ENCODE measurements at places on chromosomes 6 and 20.

- DNase-seq = no peak
Observed at GRCh38 chr6:134359302-134359701, 41.4 kb upstream of the SGK1 start.

DNA sequence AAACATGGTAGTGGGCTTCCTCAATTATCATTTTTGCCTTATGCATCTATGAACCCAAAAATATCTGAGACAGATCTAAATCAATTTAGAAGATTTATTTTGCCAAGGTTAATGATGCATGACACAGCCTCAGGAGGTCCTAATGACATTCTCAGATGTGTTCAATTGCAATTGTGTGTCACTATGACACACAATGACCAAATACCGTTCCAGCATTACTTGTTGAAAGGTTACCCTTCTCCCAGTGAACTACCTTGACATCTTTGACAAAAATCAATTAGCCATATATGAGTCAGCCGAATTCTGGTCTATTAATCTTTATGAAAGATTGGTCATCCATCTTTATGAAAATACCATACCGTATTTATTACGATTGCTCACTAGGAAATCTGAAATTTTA is 592.5 kb upstream of the GJE1 start:
- no peak for DNase-seq

GRCh38 chr6:166515072-166515810 is 71.2 kb downstream of the RAMACL start:
- no peak for DNase-seq

DNA sequence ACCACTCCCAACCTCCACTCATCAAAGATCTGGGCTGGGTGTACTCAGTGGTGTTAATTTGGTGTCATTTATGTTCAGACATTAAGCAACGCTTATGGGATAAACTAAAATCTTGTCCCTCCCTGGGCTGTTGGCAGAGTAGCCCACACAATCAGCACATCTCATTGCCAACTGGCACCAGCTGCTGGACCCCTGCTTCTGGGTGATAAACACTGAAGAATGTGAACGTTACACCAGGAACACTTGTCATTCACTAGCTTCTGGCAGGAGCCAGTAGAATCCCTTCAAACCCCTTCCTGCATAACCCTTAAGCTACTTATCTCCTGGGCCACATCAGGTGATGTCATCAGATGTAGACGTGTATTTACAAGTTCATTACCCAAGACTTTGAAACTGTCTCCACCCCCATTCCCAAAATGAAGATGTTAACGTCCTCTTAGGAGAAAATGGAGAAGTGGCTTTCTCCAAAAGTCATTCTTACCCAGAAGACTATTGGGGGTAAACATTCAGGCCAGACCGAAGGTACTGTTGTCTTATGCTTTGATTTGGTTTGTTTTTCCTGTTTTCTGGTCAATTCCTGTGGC is 107.8 kb upstream of the CD93 start:
- DNase-seq = no peak

- DNase-seq = no peak
Observed at GRCh38 chr6:89494131-89494793, 61.3 kb downstream of the ANKRD6 start.

DNA sequence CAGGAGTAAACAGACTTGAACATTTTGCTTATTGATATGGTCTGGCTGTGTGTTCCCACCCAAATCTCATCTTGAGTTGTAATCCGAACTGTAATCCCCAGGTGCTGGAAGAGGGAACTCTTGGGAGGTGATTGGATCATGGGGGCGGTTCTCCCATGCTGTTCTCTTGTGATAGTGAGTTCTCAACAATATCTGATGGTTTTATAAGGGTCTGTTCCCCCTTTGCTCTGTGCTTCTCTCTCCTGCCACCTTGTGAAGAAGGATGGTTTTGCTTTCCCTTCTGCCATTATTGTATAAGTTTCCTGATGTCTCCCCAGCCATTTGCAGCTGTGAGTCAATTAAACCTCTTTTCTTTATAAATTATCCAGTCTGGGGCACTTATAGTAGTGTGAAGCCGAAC is 40.0 kb downstream of the MYLIP start:
- DNase-seq = no peak
